ENCODE measurements at places on chromosomes 7 and 10. TPM values are rescaled to one million over a fixed set of nuclear protein-coding genes. Genes with fewer than 3 reads are reported as not detected.

DNA sequence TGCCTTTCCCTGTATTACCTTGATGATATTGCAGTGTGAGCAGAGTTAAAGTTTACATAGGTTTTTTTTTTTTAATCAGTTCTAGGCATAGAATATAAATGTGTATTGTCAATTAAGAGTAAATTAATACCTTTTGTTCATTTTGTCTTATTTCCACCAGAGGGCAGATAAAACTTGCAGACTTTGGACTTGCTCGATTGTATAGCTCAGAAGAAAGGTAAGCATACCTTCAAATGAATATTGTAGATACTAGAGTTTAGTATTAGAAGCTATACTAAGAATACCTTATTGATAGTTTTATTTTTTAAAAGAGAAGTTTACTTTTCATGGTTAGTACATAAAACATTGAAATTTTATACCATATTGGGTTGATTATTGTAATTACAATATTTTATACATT is 86.8 kb downstream of the MPLKIP start:
- no peaks in the 10 kb centered on the region for H3K27me3 ChIP-seq
- no peak overlapping the region for H3K4me3 ChIP-seq
- no peak for DNase-seq
- no peak overlapping the region for H3K27ac ChIP-seq

GRCh38 chr10:63265222-63265617 is 132.1 kb downstream of the NRBF2 start:
- H3K27ac ChIP-seq: peak overlapping the region; percentile 87
- peaks cover 3% of the 10 kb centered on the region for H3K4me1 ChIP-seq
- peak overlapping the region; percentile 72 for H3K4me3 ChIP-seq
- DNase-seq: no peak
- peaks cover 5% of the 10 kb centered on the region for H3K36me3 ChIP-seq
- no peaks in the 10 kb centered on the region for H3K27me3 ChIP-seq

DNA sequence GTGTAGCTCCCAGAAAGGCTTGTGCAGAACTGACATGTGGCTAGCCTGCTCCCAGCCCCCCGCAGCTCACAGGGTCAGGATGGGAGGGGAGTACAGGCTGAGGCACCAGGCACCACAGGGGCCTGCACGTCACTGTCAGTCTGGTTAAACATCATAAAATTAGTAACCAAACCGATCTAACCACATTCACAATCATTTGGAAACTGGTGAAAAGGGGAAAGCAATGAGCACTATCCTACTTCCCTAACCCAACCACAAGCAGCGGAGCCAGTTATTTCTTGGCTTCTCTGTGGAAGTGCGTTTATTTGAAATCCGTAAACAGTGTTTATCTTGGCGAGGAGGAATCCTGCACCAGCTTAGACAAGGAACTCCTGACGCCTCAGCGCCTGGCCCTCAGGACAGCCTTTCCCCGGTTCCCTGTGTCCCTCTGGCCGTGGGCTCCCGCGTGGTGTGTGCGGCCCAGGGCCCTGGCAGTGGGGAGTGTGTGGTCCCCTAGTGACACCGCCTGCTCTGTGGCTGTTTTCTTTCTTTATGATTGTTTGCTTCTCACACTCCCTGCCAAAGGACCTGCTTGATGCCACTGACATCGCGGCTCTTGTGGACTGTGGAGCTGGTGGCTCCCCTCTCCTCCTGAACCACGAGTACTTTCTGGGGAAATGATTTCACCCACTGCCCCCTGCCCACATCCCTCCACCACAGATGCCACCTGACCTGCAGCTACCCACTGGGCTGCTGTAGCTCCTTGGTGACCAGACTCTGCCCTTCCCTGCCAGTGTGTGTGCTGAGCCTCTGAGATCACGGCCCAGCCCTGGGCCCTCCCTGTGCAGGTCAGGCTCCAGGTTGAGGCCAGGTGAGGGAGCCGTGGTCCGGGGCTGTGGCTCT is 38.0 kb downstream of the INPP5A start:
- no peaks in the 10 kb centered on the region for H3K27me3 ChIP-seq
- H3K27ac ChIP-seq: peak overlapping the region; percentile 19
- no peak overlapping the region for H3K4me3 ChIP-seq
- H3K4me1 ChIP-seq: peaks cover 38% of the 10 kb centered on the region
- H3K36me3 ChIP-seq: no peaks in the 10 kb centered on the region

The ZP3 gene
- 3.8 TPM for total RNA-seq

- H3K27ac ChIP-seq: no peak overlapping the region
- H3K4me3 ChIP-seq: no peak overlapping the region
- no peaks in the 10 kb centered on the region for H3K36me3 ChIP-seq
- peaks cover 13% of the 10 kb centered on the region for H3K4me1 ChIP-seq
Observed at GRCh38 chr7:148944935-148945934, 61.1 kb upstream of the EZH2 start.

The MICALL2 gene
- 16.2 TPM for total RNA-seq

GRCh38 chr10:8037199-8037801 is 17.2 kb upstream of the GATA3 start:
- peaks cover 18% of the 10 kb centered on the region for H3K4me1 ChIP-seq
- H3K27ac ChIP-seq: no peak overlapping the region
- H3K36me3 ChIP-seq: no peaks in the 10 kb centered on the region
- DNase-seq: no peak
- H3K27me3 ChIP-seq: peaks cover 37% of the 10 kb centered on the region

The ARMC3 gene
- total RNA-seq: not detected

The ECD gene
- 17.4 TPM for total RNA-seq

DNA sequence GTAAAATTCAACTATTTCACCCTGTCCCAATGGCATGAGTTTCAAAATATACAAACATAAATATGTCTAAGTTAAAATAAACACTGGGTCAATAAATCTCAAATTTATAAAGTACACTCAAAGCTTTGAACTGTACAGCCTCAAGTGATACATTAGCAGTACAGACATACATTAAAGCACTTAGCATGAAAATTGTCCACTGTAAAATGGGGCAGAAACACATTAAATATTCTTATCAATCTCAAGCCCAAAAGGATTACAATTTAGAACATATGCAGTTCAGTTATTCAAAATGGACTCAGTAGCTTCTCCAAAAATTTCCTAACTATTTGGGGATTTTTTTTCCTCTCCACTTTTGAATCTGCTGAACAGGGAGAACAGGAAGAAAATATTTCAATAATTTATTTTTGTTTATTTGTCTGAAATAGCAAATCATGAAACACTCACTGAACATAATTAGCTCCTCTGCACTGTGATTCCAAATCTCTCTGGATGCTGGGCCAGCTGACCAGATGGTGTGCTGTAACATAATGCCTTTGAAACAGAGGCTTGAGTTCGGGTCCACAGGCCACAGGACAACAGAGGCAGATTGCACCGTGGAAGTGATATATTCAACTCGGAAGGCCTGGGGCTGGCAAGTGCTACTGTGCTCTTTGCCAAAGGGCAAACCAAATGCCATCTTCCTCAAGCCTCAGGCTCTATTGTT is 248.9 kb upstream of the LRRN3 start:
- no peak for DNase-seq
- H3K27me3 ChIP-seq: no peaks in the 10 kb centered on the region
- no peaks in the 10 kb centered on the region for H3K36me3 ChIP-seq
- no peak overlapping the region for H3K27ac ChIP-seq
- no peaks in the 10 kb centered on the region for H3K4me1 ChIP-seq

DNA sequence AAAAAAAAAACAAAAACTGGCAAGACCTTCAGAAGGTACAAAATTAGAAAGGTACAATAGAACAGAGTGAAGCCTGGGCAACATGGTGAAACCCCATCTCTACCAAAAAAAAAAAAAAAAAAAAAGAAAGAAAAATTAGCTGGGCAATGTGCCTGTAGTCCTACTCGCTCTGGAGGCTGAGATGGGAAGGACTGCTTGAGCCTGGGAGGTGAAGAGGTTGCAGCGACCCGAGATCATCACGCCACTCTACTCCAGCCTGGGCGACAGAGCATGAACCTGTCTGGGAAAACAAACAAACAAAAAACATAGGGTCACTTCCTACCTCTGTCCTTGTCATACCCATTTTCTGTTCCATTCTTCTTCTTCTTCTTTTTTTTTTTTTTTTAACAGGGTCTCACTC is 45.6 kb upstream of the DLG5 start:
- DNase-seq: no peak
- no peak overlapping the region for H3K4me3 ChIP-seq
- H3K36me3 ChIP-seq: peaks cover 22% of the 10 kb centered on the region
- H3K4me1 ChIP-seq: no peaks in the 10 kb centered on the region

DNA sequence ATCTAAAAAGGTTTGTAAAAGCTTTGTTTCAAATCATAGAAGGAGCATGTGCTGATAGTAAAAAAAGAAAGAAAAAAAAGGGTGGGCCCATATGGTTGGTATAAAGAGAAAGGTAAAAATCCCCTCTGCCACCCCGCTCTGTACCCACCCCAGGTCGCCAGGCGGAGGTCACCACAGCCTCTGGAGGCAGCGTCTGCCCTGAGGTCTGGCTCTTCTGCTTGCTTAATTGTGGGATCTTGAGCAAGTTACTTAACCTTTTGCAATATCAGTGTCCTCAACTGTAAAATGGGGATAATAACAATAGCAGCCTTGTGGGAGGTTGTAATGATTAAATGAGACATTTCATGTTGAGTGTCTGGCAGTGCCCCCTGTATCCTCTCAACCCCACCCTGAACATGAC is 10.7 kb upstream of the PCBD1 start:
- no peaks in the 10 kb centered on the region for H3K36me3 ChIP-seq
- no peaks in the 10 kb centered on the region for H3K27me3 ChIP-seq
- no peak for DNase-seq
- no peaks in the 10 kb centered on the region for H3K4me1 ChIP-seq

The CLRN3 gene
- total RNA-seq: not detected

The NKX6-2 gene
- not detected for total RNA-seq

DNA sequence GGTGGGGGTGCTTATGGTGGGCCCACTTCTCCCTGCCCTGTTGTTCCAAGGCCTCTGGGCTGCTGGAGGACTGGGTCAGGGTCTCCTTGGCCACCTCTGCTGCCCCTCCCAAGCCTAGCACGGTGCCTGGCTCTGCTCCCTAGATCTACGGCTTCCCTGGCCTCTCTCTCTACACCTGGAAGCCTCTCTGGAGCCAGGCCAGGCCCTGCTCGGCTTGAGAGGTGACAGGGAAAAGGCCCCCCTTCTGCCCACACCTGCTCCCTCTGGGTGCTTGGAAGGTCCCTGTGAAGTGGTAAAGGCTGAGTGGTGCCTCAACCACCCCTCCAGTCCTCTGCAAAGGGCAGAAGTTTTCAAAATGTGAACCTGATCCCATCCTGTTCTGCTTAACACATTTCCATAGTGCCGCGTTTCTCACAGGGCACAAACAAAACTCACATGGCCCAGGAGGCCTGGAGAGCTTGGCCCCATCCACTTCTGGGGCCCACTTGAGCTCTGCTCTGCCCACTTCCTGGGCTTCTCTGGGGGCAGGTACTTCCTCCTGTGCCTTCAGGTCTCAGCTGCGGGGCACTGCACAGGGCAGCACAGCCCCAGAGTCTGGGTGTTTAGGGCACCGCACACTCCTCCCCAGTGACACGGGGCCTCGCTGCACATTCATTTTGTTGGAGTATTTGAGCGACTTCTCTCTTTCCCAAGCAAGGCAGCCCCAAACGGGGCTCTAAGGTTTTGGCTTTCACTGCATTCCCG is 169.9 kb downstream of the PIP4K2A start:
- no peaks in the 10 kb centered on the region for H3K27me3 ChIP-seq
- DNase-seq: no peak
- peaks cover 87% of the 10 kb centered on the region for H3K36me3 ChIP-seq
- no peaks in the 10 kb centered on the region for H3K4me1 ChIP-seq
- no peak overlapping the region for H3K27ac ChIP-seq
- no peak overlapping the region for H3K4me3 ChIP-seq

The CLDN4 gene
- total RNA-seq: 99.4 TPM

The SCART1 gene
- total RNA-seq: 0.06 TPM

DNA sequence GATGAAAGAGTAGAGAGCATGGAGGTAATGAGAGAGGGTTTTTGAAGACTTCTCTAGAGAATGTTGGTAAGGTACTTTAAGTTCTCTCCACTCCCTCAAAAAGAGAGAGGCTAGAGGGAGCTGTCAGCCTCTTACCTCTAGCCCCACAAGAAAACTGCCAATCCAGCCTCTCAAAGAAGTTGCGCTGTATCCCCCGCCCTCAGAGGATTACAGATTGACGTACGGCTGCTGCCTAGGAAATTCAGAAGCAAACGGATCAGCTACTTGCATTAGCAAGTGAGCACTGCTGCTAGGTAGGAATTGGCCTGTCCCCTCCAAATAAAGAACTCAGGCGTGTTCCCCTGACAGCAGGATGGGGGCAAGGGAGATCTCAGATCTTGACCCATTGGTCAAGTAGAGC is 34.2 kb downstream of the TYW1B start:
- DNase-seq: no peak

- H3K27me3 ChIP-seq: no peaks in the 10 kb centered on the region
- no peak overlapping the region for H3K4me3 ChIP-seq
- no peak for DNase-seq
- no peaks in the 10 kb centered on the region for H3K36me3 ChIP-seq
Observed at GRCh38 chr10:90306187-90306586, 551.7 kb downstream of the HTR7 start.

DNA sequence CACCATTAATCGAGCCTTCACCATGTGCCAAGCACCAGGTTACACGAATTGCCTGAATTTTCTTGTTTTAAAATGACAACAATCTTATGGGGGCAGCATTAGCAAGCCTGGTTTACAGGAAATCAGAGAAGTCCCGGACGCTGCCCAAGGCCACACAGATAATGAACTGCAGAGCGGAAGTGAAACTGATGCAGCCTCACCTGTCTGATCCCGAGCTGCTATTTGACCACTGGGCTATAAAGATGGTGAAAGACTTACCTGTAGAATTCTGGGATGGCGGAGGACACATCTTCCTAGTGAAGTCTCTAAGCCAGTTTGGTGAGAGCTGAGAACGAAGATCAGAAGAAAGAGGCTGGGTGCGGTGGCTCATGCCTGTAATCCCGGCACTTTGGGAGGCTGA is 21.7 kb upstream of the GALNTL5 start:
- H3K36me3 ChIP-seq: no peaks in the 10 kb centered on the region
- no peaks in the 10 kb centered on the region for H3K27me3 ChIP-seq
- DNase-seq: no peak
- H3K4me1 ChIP-seq: peaks cover 9% of the 10 kb centered on the region

GRCh38 chr10:26738301-26738911 is 40.9 kb downstream of the PDSS1 start:
- no peak for DNase-seq
- no peaks in the 10 kb centered on the region for H3K36me3 ChIP-seq
- H3K27ac ChIP-seq: peak overlapping the region; percentile 7
- H3K4me1 ChIP-seq: peaks cover 5% of the 10 kb centered on the region

The ITIH5 gene
- total RNA-seq: 2.2 TPM

DNA sequence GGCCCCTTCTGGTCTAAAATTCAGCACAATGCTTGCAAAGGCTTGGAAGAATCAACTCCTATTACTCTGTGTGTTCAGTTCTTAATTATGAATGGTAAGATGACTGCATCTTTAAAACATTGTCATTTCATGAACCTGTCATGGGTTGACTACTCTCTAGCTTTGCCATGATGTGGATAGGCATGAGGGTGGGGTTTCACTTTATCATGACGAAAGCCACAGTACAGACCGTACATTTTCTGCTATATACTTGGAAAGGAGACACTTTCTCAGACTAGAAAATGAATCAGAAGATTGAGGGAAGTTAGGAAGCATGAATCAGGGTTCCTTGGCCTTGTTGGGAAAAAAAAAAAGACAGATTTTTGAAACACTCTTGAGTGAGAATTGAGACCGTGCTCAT is 19.7 kb upstream of the MSRB2 start:
- no peak for DNase-seq
- no peaks in the 10 kb centered on the region for H3K4me1 ChIP-seq
- H3K27ac ChIP-seq: no peak overlapping the region
- H3K4me3 ChIP-seq: no peak overlapping the region
- H3K36me3 ChIP-seq: no peaks in the 10 kb centered on the region
